ENCODE measurements at places on chromosomes 6 and 20.

GRCh38 chr20:4122926-4123325, 107.6 kb upstream of the RNF24 start:
- DNase-seq, result no peak

DNA sequence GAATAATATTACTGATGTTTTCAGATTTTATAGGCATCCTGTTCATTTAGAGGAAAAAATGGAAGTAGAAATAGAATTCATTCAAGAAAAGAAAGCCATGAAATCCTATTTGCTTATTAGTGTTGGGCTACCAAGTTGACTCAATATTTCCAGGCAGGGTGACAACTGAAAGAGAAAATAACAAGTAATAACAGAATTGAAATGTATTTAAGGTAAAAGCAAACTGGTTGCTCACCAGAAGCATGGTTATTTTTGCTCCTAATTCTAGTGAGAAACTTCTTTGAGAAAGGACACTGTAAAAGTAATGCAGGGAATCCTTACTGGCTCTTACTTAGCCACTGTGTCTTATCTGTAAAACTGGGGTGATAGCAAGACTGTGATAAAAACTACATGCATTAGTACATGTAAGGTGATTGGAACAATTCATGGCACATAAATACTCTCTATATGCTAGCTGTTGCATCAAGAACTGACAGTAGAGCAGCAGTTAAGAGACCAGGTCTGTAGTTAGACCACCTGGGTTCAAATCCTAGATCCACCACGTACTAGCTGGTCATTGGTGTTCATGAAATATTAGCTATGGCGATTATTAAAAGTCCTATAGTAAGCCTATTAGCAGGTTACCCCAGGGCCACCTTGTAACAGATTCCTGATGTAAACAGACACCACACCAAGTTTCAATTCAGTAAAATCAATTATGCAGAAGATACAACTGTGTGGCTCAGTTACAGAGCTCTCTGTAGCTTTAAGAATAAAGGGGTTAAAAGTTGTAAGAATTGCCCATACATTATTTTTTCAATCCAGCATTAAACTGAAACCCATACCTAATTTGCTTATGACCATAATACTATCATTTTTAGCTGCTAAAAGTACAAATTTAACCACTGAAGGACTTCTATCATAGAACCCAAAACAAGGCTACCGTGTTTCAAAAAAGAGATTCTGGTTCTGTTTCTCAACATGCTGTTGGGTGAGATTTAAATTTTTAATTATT, 159.2 kb upstream of the COL21A1 start:
- peak; percentile 75 for DNase-seq

GRCh38 chr6:163294734-163295133, 119.8 kb upstream of the QKI start:
- no peak for DNase-seq

DNA sequence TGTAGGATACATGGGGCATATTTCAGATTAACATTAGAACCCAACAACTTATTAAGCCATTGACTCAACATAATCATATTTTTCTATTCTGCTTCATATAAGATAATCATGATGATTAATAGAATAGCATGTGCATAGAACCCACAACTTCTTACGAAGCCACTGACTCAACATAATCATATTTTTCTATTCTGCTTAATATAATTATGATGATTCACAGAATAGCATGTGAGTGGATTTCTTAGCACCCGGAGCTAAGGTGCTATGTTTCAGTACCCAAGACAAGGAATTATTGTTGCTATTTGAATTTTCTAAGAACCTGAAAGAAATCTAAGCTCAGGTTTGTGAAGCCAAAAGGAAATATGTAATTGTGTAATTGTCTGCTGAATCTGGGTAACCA, 96.8 kb downstream of the TENT5A start:
- DNase-seq, result no peak

DNA sequence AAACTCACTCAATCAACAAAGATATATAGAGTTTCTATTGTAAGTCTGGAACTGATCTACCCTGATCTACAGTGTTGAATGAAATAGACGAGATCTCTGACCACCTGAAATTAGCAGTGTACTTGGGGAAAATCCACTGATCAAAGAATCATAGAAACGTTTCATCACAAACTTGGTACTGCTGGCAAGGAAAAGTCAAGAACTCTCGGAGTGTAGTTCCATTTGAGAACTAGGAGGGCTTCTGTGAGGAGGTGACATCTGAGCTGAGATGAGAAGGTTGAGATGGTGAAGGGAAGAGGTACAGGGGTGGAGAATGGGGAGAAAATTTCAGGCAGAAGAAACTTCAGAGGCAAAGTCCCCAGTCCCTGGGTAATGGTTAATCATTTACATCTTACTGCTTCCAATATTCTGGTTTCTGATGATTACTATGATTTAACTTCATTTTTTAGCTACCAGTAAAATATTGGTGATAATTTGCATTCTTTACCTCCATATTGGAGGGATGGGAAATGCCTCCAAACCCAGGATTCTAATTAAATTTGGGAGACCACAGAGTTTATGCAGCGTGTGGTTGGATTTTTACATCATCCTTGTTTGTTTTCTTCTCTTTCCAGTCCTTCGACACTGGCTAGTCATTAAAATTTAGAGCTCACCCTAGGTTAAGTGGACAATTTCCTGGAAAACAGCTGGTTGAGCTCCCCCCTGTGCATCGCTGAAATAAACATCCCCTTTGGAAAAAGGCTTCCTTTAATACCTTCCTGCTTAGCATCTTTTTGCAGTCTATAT, 191.9 kb downstream of the BCAS1 start:
- DNase-seq, result no peak

DNA sequence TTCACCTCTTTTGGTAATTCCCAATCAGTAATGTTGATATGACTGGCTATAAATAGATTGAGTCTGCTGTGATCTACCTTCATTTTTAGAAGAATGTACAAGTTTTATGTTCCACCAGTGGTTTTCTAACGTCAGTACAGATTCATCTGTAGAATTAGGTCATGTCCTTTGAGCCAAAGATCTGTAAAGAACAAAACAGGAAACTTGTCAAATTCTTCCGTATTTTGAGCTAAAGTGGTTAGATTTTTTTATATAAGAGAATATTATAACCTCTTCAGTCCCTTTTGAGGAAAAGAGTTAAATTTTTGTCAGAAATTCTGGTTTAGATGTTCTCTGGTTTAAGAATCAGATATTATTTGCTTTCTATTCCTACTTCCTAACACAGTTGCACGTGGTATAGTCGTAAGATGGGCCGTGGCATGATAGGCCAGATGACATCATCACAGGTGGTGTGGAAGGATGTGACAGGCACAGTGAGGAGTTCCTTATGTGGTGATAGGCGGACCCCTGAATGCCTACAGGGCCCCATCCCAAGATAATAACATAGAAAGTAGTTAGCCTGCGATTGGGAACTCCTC, 62.3 kb downstream of the SNX9 start:
- DNase-seq, result no peak

GRCh38 chr20:14538433-14538832, 201.0 kb upstream of the FLRT3 start:
- peak; percentile 80 for DNase-seq

- no peak for DNase-seq
Observed at GRCh38 chr20:53245574-53245973, 273.4 kb downstream of the TSHZ2 start.

GRCh38 chr6:119683031-119683430, 333.5 kb upstream of the MAN1A1 start:
- DNase-seq, result no peak

DNA sequence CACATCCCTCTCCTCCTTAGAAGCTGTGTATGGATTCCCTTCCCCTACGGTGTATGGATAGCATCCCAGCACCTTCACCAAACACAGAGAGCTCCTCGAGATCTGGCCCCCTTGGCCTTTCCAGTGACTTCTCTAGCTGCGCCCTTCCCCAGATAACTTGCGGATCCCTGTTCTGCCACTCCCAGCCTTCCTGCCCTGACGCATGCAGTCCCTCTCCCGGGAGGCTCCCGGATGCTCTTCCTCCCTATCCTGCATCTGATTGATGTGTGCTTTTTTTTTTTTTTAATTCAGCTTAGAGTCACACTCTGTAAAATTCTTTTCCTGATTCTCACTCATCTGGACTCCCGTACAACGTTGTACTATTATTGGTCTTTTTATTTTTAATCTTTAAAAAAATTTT, 44.8 kb downstream of the GCNT2 start:
- no peak for DNase-seq

GRCh38 chr6:25138233-25138933, 140.8 kb upstream of the CARMIL1 start:
- DNase-seq, result peak; percentile 91

DNA sequence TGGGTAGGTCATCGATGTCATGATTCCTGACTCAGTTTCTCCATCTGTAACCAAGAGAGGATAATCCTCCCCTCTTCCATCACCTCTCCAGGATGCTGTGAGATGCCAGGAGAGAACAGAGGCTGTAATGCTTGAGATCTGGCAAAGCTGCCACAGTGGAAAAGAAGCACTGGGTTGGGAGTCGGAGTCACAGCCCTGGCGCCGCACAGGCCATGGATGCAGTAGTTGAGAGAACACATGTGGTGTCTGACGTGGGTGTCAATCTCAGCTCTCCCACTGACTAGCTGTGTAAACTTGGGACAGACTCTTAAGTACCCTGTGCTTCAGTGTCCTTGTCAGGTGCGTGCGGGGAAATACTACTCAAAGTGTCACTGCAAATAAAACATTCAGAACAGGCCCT, 47.3 kb downstream of the LRFN2 start:
- DNase-seq, result no peak

GRCh38 chr6:63643862-63644261, 8.3 kb downstream of the PHF3 start:
- peak; percentile 48 for DNase-seq

DNA sequence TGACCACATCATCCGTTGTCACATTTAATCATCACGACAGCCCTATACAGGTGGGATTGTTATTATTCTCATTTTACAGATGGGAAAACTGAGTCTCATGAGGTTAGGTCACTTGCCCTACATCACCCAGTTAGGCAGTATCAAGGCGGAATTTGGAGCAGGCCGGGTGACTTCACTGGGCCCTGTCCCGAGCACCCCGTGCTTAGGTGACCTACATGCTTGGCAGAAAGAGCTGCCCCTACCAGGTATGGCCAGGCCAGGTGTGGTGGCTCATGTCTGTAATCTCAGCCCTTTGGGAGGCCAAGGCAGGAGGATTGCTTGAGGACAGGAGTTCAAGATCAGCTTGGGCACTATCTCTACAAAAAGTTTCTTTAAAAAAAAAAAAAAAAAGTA, 44.0 kb downstream of the RIN2 start:
- DNase-seq, result no peak

DNA sequence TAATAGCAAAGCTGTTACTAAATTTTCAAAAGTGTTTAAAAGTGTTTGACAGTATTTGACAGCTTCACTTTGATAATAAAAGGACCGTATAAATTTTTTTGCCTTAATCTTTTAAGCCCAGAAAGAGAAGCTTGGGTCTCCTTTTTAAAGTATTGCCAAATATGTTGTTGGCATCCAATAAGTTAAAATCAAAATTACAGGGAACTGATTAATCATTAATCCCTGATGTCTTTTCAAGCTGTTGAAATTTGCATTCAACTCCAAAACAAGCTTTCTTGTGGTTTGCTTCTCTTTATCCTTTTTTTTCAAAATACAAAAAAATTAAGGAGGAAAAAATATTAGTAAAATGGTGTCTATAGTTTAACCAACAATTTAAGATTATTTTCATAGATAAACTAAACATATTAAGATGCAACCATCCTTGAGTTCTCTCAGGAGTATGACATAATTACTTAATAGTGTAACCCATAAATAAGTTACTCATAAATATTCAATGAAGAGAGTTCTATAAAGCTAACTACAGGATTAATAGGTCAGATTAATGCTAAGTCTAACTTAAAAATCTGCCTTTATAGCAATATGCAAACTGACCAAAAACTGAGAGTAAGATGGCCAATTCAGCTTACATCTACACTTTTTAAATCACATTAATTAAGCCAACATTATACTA, 27.0 kb upstream of the CALHM6 start:
- no peak for DNase-seq

DNA sequence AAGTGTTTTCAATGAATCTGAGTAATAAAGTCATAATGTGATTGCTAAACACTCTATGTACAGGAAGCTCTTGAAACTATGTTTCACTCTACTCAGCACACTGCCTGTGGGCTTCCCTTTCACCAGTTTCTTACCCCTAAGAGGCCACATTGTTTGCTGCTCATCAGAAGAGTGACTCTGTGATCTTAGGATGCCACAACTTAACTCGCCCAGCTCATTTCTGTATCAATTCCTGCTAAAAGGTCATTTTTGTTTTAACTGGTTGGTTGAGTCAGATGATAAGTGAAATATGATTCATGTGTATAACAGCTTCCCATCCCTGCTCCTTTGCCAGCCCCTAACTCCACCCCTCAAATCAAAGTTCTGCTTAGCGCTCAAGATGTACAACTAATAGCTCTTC, 9.8 kb upstream of the NDUFAF4 start:
- peak; percentile 76 for DNase-seq

DNA sequence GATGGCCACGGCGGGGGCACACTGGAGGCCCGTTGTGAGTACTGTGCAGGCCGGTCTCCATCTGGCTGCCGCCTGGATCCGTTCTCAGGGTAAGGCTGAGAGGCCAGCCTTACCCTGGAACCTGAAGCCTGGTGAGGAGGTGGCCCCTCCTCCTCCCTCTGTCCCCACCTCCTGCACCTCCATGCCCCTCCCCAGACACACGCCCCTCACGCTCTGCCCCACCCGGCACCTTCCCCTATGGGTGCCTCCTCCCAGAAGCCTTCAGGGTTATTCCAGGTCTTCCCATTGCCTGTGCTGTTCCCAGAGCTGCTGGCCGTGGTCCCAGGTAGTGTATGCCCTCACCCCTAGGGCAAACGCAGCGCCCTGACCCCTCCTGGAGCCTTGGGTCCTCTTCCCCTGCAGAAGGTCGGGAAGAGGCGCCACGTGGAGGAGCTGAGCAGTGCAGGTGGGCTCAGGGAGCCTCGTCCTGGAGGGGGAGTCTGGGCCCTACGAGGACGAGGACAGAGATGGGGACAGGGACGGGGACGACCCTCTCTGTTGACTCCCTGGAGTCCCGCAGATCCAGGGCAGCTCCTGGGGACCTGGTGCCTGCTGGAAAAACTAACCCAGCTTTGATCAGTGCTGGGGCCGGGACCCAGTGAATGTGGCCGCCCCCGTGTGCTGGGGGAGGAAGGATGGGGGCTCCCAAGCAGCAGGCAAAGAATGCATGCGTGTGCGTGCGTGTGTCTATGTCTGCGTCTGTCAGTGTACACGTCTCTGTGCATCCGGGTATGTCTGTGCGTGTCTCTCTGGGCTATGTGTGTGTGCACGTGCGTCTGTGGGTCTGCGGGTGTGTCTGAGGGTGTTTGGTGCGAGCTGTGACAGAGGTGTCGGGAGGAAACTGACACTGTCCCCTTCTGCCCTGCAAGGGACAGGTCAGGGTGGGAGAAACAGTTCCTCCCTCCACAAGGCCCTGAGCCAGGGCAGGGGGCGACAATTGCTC, 8.2 kb upstream of the HRH3 start:
- no peak for DNase-seq
